Dermis blood vessel endothelial cell (primary cell): ENCODE measurements at places on chromosomes 4 and X. TPM values are rescaled to one million over a fixed set of nuclear protein-coding genes. Genes with fewer than 3 reads are reported as not detected.

GRCh38 chrX:55480390-55481062, 9.1 kb downstream of the USP51 start:
- no peak for DNase-seq

OTC gene
- 2.4 and 4.5 TPM in 2 replicates for total RNA-seq

FGG gene
- 0.19 TPM in 1 of 2 replicates, not detected in the other for total RNA-seq

FUNDC2 gene
- 84.2 and 95.1 TPM in 2 replicates for total RNA-seq
